NCI-H446 treated with DMSO at 0.1 percent for 48 hours (cell line): ENCODE measurements at places on chromosomes 1 and 21.
A peak's percentile ranks its signal among the peaks of the same experiment; 100 is the strongest.

GRCh38 chr1:71046891-71047634, 553 bp downstream of the PTGER3 start:
- DNase-seq: no peak

- DNase-seq: no peak
Measured at GRCh38 chr21:33211732-33212131, 18.0 kb upstream of the IFNAR2 start.

DNA sequence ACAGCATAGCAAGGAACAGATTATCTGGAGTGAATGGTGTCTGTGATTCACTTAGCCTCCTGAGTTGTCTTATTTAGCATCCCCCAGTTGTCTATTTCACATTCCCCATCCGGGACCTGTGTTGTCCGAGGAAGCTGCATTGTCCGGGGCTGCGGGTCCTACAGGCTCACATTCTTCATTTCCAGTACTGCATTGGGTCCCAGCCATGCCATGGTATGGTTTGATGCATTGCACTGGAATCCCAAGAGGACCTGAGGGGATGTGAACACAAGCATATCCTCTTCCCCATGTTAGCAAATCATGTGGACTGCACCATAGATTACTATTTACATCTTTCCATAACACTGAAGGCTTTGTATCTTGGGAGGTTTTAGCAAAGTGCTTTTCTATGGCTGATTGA, 48.2 kb upstream of the PRELP start:
- no peak for DNase-seq

- DNase-seq: no peak
Measured at GRCh38 chr1:167086033-167086432, 4.1 kb downstream of the GPA33 start.

GRCh38 chr1:58830291-58830690, 46.4 kb upstream of the JUN start:
- no peak for DNase-seq

DNA sequence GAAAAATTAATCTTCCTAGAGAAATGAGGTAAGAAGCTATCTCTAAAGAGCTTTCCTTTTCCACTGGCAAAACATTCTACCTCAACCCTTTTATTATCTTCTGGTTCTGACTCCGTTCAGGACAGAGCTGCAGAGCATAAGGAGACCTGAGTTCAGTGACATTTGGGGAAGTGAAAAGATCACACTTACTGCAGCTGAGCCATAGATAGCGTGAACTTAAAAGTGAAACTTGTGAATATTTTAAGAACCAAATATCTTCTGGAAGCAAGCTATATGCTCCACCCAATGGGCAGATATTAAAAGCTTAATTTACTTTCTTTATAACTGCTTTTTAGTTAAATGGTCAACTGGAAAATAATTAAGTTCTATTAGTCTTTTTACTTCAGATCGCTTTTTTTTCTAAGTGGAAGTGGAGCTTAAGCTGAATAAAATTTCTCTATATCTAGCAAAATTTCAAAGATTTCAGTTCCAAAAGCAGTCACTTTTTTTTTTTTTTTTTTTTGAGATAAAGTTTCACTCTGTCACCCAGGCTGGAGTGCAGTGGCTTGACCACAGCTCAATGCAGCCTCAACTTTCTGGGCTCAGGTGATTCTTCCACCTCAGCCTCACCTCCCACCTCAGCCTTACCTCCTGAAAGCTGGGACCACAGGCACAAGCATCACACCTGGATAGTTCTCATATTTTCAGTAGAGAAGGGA, 11.9 kb downstream of the PTPN22 start:
- no peak for DNase-seq

GRCh38 chr1:168792592-168793125, 63.7 kb upstream of the DPT start:
- no peak for DNase-seq

- DNase-seq: no peak
Measured at GRCh38 chr1:150299716-150300115, 6.1 kb downstream of the MRPS21 start.

- DNase-seq: no peak
Measured at GRCh38 chr1:211885747-211886522, 55.4 kb upstream of the LPGAT1 start.

DNA sequence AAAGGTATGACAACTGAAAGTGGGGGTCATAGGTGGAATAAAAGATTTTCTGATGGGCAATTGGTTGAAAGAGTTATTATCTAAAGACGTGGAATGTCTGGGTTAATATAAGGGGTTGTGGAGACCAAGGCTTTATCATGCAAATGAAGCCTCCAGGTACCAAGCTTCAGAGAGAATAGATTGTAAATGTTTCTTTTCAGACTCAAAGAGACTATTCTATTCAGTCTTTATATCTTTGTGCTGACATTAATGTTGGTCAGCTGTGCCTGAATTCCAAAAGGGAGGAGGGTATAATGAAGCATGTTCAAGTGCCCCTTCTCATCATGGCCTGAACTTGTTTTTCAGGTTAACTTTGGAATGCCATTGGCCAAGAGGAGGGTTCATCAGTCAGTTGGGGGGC, 145.3 kb downstream of the SETD4 start:
- no peak for DNase-seq

- DNase-seq: no peak
Measured at GRCh38 chr1:154263465-154264332, 8.7 kb upstream of the HAX1 start.

GRCh38 chr1:200015811-200016210, 11.7 kb upstream of the NR5A2 start:
- no peak for DNase-seq

GRCh38 chr1:19045898-19046880, 89.7 kb upstream of the IFFO2 start:
- DNase-seq: no peak

GRCh38 chr1:151816548-151817352, 11.5 kb upstream of the LINGO4 start:
- DNase-seq: no peak

- DNase-seq: no peak
Measured at GRCh38 chr21:36695671-36696389, 3.1 kb upstream of the SIM2 start.

DNA sequence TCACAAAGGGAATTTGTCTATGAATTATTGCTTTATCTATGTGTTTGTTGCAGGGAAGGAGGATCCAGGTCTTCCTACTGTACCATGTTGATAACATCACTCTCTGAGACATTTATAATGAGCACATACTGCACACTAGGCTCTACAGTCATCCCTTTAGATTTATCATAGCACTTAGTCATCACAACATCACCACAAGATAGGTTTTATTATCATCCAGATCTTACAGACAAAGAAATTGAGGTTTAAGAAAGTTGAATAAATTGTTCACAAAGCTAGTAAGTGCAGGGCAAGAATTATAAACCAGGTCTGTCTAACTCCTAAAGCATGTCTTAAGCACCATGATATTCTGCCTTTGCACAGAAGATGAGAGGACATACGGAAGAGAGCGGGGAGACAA, 121.1 kb upstream of the ST6GALNAC5 start:
- no peak for DNase-seq

DNA sequence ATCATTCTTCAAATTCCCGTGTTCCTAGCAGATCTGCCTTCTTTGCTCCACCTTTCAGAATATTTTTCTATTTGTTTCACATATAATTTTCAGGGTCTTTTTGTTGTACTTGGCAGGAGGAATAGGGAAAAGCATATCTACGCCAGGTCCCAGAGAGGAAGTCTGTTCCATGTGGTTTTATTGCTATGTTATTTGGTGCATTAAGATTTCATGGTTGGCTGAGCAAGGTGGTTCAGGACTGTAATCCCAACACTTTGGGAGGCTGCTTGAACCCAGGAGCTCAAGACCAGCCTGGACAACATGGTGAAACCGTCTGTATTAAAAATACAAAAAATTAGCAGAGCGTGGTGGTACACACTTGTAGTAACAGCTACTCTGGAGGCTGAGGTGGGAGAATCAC, 36.1 kb downstream of the COL6A1 start:
- DNase-seq: no peak

DNA sequence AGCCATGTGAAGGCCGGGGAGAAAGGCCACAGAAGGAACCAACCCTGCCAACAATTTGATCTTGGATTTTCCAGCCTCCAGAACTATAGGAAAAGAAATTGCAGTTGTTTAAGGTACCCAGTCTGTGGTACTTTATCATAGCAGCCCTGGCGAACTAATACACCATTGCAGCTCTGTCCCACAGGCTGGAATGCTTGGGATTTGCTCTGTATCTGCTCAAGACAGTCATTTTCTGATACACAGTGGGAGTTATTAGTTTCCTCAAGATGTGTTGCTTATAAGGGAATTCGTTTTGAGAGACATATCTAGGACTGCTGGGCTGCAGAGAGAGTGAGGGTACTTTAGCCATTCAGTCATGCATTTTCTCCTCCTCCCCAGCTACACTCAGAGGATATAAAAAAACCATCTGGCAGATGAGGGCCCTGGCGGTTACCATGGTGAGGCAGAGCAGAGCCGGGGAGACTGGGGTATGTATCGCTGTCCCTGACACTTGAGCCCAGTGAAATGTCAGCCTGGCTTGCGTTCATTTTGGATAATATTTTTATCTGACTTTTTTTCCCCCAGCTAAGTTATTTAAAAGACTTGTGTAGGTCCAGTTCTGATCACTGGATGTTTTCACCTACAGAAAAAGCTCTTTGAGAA, 104.6 kb downstream of the DIRAS3 start:
- peak; percentile 70 for DNase-seq

DNA sequence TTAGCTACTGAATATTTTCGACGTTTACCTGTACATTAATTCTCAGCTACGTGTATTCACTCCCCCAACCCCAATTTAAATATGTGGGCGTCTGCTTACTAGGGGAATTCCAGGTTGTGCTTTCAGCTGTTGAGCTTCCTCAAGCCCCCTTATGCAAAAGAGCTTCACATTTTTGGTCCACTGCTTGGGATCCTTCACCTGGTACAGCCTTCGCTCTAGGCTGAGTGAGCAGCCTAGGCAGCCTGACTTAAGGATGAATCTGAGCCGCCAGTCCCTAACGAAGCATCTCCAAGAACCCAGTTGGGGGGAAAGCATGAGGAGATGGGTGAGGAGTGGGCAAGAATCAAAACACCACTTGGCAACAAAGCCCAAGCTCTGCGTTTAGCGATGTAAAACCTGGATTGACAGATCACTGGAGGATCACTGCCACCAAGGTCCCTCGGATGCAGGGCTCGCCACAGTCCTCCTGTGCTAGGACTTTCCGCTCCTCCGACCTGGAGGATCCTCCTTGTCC, 674 bp downstream of the BCL10 start:
- DNase-seq: no peak

- DNase-seq: no peak
Measured at GRCh38 chr1:90176530-90176929, 181.6 kb downstream of the ZNF326 start.

DNA sequence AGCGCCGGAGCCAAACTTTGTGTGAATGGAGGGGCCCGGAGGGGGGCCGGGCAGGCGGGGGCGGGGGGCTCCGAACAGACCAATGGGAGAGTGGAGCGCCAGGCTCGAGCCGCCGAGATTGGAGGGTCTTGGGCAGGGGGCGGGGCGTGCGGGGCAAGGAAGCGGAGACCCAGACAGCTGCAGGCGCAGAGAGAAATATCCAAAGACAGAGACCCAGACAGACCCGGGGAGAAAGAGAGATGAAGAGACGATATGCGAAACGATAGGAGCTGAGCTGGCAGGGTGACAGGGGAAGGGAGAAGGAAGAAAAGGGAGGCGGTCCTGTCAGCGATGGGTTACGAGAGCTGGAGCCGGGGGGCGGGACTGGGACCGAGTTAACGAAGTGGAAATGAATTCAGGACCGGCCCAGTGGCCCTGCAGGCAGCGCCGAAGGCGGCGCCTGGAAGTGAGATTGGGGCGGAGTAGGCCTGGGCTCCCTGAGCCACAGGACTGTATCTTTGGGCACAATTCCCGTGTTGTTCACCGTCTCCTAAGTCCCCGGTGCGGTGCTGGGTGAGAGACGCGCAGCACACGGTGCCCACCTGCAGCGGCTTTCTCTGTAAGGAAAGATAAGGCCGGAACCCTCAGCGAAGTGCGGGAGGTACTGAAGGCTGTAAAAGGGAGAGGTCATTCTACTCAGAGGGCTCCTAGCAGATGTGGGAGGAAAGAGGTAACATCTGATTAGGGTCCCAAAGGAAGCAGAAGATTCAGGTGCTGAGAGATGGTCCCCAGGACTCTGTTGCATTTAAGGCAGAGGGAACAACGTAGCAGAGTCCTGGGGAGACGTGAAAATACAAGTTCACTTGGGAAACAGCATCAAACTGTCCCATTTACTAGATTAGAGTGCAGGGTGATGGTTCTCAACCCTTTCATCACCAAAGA, 543 bp upstream of the KCNJ10 start:
- DNase-seq: no peak

- no peak for DNase-seq
Measured at GRCh38 chr1:62356257-62356835, 37.1 kb upstream of the KANK4 start.

DNA sequence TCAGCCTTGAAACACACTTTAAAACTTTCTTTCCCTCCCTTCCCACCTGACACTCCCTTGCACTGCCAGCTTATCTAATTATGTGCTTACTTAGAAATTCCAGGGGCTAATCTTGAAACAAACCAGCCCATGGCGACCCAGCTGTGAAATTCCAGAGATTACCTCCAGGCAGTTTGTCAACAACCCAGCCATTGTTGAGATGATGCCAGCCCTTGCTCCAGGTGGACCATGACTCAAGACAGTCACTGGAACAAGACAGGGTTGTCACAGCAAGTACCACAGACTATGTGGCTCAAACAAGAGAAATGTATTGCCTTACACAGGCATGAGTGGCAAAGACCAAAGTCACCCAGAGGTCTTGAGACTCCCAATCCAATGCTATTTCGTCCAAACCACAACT, 7.9 kb downstream of the FYB2 start:
- DNase-seq: no peak

- DNase-seq: no peak
Measured at GRCh38 chr1:1948783-1949182, 29.7 kb upstream of the TMEM52 start.
